ENCODE measurements at places on chromosomes 5 and 9.

GRCh38 chr5:158513490-158514318, 586.0 kb downstream of the EBF1 start:
- DNase-seq, result peak; percentile 64

DNA sequence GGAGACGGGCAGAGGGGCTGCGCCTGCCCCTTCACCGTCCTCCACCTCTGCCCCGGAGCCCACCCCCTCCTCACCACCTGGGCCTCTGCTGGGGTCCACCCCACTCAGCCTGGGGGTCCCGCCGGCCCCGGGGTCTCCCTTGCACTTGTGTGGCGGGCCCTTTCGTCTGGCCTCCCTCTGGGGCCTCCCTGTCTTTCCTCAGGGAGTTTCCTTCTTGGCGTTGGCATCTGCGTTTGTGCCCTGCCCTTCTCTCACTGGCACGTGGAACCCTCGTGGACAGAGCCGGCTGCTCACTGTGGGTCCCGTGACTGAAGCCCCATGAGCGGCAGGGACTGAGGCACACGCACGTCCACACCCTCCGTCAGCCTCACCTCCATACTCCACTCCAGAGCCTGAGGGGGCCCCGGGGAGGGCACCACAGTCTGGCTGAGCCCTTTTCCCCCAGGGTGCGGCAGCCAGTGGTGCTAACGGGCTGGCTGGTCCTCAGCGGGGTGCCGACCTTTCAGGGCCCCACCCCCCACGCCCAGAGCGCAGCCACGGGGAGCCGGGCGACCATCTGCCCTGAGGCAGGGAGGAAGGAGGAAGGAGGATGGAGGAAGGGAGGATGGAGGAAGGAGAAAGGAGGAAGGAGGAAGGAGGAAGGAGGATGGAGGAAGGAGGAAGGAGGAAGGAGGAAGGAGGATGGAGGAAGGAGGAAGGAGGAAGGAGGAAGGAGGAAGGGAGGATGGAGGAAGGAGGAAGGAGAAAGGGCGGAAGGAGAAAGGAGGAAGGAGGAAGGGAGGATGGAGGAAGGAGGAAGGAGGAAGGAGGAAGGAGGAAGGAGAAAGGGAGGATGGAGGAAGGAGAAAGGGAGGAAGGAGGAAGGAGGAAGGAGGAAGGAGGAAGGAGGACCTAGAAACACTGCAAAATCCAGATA, 53.0 kb upstream of the NRARP start:
- no peak for DNase-seq

GRCh38 chr5:114782869-114783268, 386.8 kb downstream of the TRIM36 start:
- no peak for DNase-seq

DNA sequence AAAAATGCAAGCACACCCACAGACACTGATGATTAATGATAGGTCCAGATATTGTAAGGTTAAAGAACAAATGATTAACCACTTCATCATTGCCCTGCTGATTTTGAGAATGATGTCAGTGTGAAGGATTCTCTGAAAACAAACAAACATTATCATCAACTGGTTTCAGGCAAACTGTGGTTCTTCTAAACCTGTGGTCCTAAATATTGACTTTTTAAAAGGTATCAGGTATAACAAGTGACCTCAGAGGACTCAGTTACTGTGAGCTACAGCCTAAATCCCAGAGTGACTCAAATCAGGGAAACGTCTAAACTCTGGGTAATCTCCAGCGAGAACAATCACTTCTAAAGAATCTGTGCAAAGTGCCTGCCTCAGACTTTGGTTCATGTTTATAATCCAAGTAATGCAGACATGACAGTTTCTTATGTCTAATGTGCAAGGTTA, 172.3 kb upstream of the CDH6 start:
- no peak for DNase-seq

Data from fibroblast of skin of right quadriceps (primary cell).